ENCODE measurements at places on chromosomes 6 and 20. TPM values are rescaled to one million over a fixed set of nuclear protein-coding genes. Genes with fewer than 3 reads are reported as not detected.

DNA sequence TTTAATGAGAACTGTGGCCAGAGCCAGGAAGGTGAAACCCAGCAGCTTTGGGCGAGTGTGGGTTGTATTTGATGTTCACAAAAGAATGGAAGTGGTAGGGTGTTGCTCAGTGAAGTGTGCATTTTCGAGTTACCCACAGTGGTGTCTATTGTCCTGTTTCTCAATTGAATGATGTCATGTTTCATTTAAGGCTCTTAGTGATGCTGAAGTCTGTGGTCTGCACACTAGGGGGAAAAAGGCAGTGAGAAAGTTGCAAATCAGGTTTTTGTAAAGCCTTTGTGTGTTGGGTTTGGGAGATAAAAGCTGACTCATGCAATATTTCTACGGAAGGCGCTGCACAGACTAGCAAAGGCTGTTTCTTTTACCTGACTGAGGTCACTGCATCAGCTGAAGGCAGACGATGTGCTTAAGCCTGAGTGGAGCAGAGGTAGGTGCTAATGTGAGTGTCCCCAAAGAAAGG, 121.1 kb downstream of the PLEKHG1 start:
- DNase-seq, result peak; percentile 6

GRCh38 chr6:33929575-33930288, 125.9 kb upstream of the MLN start:
- DNase-seq, result no peak

- DNase-seq, result no peak
Observed at GRCh38 chr6:36814249-36814648, 25.0 kb downstream of the CPNE5 start.

TLDC2 gene
- total RNA-seq, result 0.32 TPM

LGSN gene
- not detected for total RNA-seq

Measured in GM23248 (cell line).